Right cardiac atrium (tissue), 5 donors: ENCODE measurements at places on chromosomes 3 and 15.

DNA sequence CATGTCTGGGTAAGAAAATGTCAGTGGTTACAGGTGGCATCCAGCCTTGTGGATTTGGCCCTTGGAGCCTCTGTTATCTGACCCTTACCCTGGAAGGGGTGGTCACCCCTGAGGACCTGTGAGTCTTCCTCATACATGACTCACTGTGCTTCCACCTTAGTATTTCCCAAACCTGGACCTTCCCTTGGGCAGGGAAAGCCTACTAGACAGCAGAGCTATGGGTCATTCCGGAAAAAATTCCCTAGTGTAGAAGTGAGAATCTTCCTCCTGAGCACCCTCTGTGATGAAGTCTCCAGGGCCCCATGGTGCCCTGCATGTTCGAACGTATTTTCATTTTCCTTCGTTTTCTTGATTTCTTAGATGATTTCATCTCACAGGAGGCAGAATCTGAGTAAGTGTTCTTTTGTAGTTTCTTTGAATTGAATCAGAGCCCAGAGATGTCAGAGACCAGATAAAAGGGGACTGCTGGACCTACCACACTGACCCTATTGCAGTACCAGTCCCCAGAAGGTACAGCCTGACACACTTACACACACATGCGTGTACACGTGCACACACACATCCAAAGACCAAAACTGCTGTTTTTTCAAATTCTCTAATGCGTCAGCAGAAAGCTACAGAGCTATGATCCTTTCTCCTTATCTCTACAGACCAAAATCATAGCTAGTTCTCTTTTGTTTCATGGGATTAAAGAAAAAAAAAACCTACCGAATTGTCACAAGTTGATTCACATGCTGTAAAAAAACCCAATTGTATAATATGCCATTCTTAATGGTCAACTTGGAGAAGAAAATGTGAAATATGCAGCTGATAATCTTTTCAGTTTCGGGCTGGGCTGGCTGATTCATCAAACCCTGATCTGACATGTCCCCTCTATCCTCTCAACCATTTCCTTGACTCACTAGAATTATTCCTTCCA is 50.5 kb upstream of the ARHGEF3 start:
- no peak for DNase-seq

DNA sequence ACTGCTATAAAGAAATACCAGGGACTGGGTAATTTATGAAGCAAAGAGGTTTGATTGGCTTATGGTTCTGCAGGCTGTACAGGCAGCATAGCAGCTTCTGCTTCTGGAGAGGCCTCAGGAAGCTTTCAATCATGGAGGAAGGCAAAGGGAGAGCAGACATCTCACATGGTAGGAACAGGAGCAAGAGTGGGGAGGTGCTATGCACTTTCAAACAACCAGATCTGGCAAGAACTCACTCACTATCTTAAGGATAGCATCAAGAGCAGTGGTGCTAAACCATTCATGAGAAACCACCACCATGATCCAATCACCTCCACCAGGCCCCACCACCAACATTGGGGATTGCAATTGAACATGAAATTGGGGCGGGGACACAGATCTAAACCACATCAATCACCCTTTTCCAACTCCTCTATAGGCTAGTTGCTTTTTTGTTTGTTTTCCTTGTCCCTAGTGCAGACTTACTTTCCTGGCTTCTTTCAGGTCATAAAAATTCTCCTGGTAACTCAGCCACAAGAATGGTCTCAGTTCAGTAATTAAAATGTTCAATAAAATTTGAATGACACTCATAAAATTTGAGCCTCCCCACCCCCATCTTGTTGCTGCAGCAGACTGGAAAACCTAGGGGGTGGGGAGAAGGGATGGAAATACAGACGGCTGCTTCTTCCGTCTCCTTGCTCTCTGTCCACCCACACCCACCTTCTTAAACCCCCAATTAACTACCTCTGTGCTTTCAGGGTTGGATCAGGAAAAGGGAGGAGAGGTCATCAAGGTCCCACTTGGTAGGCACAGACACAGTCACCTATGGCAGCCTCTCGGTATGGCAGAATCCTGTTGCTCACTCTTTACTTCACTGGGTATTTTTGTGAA is 16.3 kb upstream of the TIPARP start:
- no peak for DNase-seq

- DNase-seq = peak; percentile 33
Measured at GRCh38 chr15:71149646-71150557, 34.6 kb downstream of the THSD4 start.

DNA sequence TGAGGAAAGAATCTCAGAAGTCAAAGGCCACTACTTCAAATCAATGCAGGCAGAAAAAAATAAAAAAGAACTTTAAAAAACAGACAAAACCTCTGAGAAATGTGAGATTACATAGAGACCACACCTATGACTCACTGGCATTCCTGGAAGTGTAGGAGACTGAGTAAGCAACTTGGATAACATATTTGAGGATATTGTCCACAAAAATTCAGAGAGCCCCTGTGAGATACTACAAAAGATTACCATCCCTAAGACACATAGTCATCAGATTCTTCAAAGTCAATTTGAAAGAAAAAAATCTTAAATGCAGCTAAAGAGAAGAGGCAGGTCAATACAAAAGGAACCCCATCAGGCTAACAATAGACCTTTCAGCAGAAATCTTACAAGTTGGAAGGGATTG is 887.3 kb downstream of the NTRK3 start:
- DNase-seq = no peak

DNA sequence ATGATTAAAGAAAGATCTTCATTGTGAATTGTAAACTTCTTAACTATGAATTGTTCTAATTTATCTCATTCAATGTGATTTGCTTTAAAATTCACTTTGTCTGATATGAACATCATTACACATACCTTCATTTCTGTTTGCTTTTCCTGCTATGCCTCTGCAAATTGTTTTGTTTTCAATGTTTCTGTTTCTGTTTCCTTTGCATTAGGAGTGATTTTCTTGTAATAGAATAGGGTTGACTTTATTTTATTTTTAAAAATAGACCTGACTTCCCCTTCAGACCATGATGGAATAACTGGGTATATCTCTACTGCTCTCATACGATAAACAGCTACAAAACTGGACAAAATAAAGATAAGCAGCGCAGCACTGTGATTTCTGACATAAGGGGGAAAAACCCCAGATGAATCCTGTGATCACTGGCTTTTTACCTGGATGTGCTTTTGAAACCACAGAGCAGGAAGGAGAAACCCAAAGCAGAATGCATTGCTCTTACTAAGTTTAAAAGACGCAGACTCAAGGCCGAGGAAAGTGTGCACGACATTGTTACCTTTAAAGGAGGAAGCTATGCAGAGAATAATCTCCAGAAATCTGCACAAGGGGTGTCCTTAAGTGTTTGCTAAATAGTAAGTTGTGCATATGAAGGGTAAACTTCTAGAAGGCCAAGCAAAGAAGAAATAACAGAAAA is 420.2 kb downstream of the TBC1D5 start:
- DNase-seq = no peak

DNA sequence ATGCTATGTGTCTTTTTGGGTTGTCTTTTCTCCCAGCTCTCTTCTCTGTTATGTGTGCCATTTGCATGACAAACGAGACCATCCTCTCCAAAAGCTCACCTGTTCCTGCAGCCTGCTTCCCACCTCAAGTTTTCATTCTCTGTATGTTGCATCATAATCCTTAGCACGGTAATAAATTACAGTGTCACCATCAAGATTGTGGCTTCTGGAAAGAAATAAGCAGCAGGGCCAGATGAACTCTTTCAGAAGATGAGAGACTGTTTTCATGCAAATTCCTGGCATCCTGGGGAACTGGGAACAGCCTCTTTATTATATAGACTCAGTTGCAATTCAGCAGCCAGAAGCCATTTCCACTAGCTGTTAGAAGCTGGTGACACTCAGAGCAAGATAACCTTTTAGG is 436.7 kb downstream of the EPHB1 start:
- DNase-seq = no peak

GRCh38 chr3:146421819-146422759 is 47.3 kb downstream of the PLSCR2 start:
- no peak for DNase-seq

- DNase-seq = no peak
Measured at GRCh38 chr15:66611257-66612053, 45.7 kb upstream of the LCTL start.
